ENCODE measurements at places on chromosomes 5 and 9. TPM values are rescaled to one million over a fixed set of nuclear protein-coding genes. Genes with fewer than 3 reads are reported as not detected.

OBP2B gene
- not detected for total RNA-seq

SIT1 gene
- not detected for total RNA-seq

SLC6A3 gene
- total RNA-seq = not detected

TAF11L8 gene
- total RNA-seq = not detected

GPR151 gene
- total RNA-seq = under 0.01 TPM

ABLIM3 gene
- total RNA-seq = 19.4 TPM
